ENCODE measurements at places on chromosomes 7 and 10.

GRCh38 chr7:28409716-28410627, 2.3 kb upstream of the CREB5 start:
- DNase-seq, result no peak

- peak; percentile 67 for DNase-seq
These were observed 98.6 kb upstream of the PRPS1L1 start for GRCh38 chr7:18126281-18126680.

GRCh38 chr10:5458425-5458824, 40.9 kb downstream of the CALML5 start:
- no peak for DNase-seq

DNA sequence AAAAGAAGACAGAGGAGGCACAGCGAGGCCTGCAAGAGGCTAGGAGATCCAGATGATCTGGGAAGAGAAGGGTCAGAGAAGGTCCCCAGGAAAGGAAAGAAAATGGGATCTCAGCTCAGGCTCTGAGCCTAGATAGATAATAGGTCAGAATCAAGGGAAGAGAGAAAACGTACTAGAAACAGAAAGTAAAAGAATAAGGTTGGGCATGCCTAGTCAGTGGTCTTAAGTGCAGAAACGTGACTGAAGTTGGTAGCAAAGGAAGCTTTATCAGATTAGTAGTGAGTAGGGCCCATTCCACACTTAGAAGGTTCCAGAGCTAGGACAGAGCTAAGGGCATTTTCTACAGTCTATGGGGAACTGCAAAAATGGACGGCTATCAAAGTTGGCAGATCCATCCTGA, 84.8 kb upstream of the ASAH2 start:
- no peak for DNase-seq

GRCh38 chr10:33947544-33947943, 613.1 kb upstream of the NRP1 start:
- DNase-seq, result no peak

DNA sequence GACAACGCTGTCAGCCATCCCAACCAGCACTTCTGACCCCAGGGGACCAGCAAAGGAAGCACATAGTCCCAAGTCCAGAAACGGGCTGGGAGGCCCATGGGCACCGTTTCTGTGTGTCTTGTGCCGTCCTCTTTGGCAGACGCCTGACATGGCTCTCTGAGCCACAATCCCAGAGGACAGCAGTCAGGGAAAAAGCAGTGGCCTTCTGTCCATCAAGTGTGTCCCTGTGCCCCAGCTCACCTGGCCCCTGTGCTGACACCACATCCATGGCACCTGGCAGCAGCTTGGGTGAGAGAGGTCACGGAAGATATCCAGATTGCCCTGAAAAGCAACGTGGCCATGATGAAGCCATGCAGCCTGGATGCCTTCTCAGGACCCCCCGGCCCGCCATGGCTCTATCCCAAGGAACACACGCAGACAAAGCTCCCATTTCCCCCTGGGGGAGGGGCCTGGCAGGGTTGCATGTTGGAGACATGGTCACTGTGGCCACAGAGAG, 38.1 kb upstream of the ANTXRL start:
- no peak for DNase-seq

DNA sequence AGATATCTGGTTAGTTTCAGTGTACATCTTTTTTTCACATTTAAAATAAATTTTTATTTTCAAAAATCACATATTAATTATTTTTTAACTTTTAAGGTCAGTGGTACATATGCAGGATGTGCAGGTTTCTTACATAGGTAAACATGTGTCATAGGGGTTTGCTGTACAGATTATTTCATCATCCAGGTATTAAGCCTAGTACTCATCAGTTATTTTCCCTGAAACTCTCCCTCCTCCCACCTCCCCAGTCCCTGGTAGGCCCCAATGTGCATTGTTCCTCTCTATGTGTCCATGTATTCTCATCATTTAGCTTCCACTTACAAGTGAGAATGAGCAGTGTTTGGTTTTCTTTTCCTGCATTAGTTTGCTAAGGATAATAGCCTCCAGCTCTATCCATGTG, 323.0 kb downstream of the C7orf25 start:
- DNase-seq, result no peak

DNA sequence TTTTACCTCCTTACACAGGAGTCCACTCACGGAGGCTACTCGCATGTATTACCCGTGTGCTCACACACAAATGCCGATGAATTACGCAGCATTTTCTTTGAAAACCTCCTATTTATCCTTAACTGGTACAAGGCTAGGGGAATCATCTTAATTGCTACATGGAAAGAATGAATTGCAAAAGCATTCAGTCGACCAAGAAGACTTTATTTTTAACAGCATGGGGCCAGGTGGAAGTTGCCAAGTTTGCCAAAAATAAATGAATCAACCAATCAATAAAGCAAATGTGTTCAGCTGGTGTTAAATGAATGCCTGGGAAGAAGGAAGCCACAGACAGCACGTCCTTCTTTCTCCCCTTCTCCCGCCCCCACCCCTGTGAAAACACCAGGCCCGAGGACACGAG, 55.8 kb downstream of the CTBP2 start:
- DNase-seq, result no peak

DNA sequence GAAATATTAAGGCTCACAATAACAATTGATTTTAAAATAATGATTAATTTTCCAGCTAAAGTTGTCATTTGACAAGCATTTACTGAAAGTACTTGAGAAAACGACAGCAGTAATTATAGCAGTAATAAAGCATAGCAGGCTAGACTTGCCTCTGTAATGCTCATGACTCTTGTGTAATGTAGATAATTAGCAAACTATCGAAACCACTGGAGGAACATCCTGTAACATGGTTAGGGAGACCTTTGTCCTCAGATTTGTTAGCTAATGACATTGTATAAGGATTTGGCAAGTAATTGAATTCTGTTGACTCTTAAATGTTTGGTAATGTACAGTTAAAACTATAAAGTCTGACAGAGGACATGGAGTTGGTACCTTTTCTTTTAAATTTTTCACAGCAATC, 24.8 kb downstream of the ARL4A start:
- DNase-seq, result peak; percentile 49

- no peak for DNase-seq
These were observed 155.9 kb downstream of the CDK14 start for GRCh38 chr7:90752051-90752450.

DNA sequence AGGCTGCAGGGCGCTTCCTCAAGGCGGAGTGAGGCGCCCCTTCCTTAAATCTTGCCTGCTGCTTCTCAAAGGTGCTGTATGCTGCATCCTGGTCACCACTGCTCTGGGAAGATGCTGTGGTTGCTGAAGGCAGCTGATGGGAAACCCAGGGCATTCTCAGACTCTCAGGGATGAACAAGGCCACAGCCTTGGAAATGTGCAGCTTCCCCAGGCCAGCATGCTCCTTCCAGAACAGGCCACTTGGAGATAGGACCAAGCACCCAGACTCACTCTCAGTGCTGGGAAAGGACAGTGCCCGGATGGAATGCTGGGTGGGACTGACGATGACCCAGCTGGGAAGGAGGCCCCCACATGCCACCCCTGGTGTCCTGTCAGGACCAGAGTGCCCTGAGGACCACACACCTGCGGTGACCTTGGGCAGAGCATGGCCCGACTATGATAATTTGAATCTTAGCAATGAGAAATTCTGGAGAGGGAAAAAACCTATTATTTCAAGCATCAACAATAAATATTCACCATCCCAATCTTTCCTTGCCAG, 235.5 kb downstream of the TNS3 start:
- DNase-seq, result no peak

All from DMS153 (cell line).